Activated CD4-positive, alpha-beta T cell treated with anti-CD3 and anti-CD28 coated beads for 4 hours (primary cell): ENCODE measurements at places on chromosomes 3 and 15.

DNA sequence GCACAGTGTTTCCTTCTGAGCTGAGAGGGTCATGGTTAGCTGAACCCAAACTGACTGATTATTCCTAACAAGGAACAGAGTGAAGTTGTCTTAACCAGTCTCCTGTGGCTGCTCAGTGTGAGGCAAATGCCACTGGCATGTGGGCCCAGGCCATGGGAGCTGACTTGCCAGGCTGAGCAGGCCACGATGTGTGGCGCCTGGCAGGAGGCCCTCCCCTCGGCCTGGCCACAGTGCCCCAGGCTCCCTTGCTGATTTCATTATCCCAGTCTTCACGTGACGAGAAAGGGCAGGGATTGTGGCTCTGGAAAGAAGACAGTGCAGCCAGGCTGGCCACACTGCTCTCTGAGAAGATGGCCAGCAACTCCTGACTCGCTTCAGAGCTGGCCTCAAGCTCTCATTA lies 58.8 kb downstream of the SLCO2A1 start:
- DNase-seq, result no peak

DNA sequence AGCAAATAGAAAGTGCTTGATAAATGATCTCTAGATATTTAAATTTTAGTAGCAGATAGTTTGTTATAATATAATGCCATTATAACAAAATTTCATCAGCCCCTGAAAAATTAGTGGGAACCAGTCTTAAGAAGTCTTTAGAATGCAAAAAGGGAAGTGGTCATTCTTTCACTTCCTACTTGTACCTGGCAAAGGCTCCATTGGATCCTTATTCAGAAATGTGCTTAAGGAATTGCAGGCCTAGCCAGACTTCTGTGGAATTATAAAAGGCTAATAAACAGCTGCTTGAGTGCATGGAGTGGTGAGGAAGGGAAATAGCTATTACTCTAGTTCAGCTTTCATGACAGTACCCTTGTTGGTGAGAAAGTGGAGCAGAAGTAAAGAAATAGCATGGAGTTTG lies 24.2 kb downstream of the PPM1L start:
- no peak for DNase-seq

GRCh38 chr3:39190281-39191025 lies 1.9 kb downstream of the XIRP1 start:
- no peak for DNase-seq

DNA sequence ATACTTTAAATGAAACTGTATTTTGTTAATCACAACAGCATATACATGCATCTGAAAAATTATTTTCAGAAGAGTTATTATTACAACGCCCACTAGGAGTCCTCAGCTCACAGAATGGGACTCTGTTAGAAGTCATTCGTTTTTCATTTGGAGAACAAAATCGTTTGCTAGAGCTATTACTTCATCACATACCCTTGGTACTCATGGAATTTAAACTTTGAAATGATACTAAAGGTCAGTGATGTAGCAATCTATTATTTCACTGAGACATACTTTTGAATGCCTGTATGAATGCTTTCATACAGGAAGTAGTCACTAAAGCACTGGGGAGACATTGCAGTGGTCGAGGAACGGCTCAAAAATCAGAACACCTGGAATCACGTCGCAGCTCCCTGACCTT lies 198.1 kb downstream of the MBNL1 start:
- DNase-seq, result no peak

DNA sequence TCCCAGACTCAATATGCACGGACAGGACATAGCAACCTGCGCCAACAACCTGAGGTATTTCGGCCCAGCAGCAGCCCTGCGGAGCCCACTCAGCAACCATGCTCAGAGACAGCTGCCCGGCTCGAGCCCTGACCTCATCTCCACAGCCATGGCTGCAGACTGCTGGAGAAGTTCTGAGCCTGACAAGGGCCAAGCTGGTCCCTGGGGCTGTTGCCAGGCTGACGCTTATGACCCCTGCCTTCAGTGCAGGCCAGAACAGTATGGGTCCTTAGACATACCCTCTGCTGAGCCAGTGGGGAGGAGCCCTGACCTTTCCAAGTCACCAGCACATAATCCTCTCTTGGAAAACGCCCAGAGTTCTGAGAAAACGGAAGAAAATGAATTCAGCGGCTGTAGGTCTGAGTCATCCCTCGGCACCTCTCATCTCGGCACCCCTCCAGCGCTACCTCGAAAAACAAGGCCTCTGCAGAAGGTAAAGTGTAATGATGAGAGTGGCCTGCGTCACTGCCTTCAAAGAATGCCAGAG lies 25.5 kb downstream of the TMEM41A start:
- no peak for DNase-seq
